ENCODE measurements at places on chromosomes 6 and 20. TPM values are rescaled to one million over a fixed set of nuclear protein-coding genes. Genes with fewer than 3 reads are reported as not detected.

DNA sequence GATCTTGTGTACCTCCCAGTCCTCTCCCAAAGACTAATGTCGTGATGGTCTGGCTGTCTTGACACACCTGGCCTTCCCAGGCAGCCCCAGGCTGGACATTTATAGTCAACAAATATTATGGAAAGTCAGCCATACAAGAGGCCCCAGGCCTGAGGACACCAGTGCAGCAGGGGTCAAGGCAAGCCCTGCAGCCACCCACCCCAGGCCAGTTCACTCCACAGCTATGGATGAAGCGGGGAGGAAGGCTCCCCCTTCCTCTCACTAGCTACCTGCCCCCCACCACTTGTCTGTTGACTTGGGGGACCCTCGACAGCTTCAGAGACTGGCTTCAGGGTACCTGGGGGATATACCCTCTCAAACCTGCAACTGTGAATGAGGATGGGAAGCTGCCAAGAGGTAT, 132.1 kb downstream of the MRPL14 start:
- DNase-seq: no peak

DNA sequence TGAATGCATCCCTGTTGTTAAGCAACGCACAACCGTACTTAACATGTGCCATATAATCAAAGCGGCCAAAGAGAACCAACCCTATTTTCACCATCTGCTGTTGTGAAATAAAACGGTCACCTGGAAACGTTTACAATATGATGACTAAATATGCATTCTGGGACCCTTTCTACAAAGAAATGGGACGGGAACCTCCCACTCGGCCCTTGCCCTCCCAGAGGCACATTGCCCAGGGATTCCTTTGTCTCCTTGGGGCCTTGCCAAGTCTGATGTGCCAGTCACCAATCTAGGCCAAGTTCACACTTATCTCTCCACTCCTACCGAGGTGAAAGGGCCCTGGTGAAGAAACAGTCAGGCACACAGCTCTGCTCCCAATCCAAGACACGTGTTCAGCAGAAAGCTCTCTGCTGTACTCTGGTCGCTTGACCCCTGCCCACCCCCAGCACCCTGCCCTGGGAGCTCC, 427.4 kb upstream of the JARID2 start:
- DNase-seq: no peak

DNA sequence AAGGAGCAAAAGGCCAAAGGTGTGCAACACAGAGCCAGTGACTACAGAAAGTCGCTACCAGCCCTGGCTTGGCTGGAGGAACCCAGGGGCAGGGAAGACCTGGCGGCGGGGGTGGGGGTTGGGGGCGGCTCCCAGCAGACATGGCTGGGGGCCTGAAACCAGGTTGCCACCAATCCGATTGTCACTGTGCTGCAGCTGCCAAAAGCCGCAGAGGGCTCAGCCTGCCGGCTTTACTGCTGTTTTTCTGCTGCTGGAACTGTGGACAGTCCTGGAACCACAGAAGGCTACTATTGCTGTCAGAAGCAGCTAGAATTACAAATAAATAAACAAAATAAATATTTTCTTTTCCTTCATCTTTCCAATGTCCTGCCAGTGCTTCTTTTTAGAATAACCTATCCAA, 25.7 kb upstream of the OGFRL1 start:
- DNase-seq: no peak

- peak; percentile 61 for DNase-seq
These were observed 278 bp downstream of the UST start for GRCh38 chr6:148747145-148747470.

DNA sequence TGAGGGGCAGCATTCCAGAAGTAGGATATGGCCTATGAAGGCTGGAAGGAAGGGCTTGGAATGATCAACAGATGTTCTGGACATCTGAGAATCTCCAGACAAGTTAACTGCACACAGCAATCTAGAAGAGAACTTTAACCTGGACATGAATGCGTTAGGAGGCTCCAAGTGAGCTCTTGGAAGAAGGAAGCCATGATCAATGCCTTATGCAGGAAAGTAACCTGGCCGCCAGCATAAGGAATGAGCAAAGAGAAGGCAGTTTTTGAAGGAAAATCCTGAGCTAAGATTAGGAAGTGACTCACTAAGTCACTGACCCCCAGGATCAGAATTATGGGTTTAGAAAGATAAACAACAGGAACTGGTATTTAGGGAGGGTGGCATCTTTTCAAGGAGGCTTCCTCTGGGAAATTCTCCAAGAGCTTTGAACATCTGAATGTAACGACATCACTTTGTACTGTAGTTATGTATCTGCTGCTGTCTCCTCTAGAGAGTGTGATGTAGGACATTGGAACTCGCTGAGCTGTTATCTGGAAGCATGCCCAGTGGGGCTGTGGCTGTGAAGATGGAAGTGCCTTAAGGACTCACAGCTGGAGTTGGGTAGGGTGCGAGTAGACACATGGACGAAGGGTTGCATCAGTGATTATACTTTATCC, 236.8 kb downstream of the PACRG start:
- DNase-seq: peak; percentile 59

GRCh38 chr6:134521116-134521501, 203.2 kb upstream of the SGK1 start:
- DNase-seq: no peak

DNA sequence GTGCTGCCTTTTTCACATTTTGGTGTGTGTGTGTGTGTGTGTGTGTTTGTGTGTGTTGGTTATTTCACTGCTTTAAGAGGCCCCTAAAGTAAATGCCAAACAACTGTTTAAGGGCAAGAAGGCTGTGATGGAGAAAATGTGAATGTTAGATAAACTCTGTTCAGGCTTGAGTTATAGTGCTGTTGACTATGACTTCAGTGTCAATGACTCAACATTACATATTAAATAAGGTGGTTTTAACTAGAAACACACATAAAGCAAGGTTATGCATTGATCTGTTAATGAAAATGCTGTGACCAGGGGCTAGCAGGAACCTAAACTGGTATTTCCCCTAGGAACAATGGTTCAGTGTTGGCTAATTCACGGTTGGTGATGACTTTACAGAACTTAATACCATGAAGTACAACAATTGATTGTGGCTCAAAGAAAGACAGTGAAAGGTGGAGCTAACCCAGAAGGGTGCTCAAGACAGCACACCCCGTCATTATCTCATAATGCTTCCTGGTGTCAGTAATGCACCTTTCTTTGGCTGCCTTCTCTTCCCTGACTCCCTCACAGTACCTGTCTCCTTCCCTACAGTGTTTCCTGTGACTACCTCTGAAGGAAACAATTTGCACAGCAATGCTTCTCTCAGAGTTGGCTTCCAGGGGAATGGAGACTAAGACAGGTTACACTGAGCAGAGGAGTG, 116.1 kb downstream of the RIN2 start:
- no peak for DNase-seq

DNA sequence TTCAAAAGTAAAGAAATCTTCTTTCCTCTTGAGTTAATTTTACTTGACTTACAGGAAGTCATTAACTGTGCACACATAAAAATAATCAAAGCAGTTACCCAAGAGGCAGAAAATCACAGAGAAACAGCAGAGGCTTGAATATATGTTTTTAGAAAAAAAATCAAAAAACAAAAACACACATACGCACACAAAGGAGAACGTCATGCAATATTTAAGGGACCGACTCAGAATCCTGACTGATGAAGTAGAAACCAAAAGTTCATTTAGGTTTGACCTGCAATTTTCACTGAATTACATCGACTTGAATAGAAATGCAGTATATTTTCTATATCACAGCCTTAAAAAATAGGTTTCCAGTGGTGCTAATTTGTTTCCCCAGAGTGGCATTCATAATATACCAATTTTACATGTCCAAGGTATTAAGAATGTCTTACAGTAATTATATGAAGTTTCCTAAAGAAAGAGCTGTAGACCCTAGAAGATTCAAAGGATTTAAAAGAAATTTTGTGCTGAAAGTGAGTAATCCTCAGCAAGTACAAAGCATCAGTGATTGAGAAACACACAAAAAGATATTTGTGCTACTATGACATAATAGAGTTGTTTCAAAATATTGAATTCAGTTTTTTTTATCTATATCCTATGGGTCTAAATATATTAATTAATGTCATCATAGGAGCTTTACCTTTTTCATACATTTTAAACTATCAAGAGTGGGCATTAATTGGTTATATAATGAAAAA, 358.5 kb upstream of the RUNX2 start:
- DNase-seq: no peak

- peak; percentile 69 for DNase-seq
These were observed 13.8 kb downstream of the CCN5 start for GRCh38 chr20:44728801-44729443.

GRCh38 chr6:74946961-74947360, 258.9 kb downstream of the COL12A1 start:
- no peak for DNase-seq

DNA sequence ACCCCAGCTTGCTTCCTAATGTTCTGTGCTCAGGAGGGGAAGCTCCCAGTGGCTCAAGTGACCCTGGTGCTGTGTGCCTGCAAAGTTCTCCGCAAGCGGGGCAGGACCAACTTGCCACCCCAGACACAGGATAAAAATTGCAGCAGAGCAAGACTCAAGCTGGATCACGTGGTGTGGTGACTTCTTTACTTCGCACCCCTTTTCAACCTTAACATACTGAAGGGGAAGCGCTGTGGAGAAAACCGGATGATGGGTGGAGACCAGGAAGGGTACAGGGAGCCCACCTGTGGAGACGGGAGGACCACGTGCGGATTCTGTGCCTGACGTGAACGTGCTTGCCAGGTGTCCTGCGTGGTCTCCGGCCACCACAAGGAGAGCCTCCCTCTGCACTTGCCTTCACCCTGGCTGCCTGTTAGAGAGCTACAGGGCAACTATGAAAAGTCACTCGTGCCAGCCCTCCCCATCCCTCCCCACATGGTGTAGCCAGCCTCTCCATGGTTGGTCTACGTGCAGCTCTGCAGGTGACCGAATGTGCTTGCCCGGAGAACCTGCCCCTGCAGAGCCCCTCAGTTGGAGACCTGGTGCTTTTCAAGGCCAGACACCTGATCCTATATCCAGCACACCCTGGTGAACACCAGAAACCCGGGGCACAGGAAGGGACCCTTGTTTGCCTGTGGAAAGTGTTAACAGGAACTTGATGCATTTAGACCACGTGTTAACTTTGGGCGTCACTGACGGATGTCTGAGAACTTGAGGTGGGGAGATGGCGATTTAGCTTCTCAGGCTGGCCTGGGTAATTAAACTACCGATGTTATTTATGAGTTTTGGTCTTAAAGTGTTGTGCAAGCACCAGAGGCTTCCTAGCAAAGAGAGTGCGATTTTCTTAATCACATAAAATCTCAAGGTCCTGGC, 23.9 kb upstream of the DACT2 start:
- DNase-seq: no peak

DNA sequence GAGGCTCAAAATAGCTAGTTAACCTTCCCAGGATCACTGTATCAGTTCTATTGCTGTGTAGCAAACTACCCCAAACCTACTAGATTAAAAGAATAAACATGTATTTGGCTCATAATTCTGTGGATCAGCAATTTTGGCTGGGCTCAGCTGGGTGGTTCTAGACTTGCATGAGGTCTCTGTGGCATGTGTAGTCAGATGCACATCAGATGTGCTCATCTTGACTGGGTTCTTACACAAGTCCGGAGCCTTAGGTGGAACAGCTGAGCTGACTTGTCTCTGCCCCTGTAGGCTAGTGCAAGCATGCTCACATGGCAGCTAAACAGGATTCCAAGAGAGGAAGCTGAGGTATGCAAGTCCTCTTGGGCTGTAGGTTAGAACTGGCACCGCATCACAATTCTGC, 173.2 kb upstream of the PRND start:
- DNase-seq: no peak

DNA sequence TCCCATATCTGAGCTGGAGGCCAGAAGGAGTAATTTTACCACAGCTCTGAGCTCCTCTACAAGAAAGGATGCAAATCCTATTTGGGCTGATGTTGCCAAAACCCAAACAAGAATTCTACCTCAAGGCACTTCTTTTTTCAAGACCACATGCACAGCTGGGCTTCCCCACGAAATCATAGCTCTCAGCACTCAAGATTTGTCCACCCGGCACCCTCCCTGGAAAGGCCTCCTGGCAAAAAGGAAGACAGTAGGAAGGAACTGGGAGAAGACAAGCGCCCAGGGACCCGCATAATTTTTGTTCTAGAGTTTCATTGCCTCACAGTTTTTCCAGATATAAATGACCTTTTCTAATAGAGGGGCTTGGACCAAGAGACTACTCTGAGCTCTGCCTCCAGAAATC, 90.5 kb downstream of the BANF2 start:
- DNase-seq: no peak

DNA sequence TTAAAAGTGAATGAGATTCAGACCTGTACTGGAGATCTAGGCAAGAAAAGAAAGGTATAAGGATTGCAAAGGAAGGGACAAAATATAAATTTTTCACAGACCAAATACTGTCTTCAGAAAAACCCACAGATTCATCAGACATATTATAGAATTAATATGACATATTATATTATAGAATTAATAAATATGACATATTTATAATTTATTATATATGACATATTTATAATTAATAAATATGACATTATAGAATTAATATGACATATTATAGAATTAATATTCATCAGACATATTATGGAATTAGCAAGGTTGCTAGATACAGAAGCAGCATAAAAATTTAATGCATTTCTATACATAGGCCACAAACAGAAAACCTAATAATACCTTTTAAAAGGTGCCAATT, 44.7 kb upstream of the GNRH2 start:
- DNase-seq: no peak

RIPOR2 gene
- total RNA-seq: 2.8 TPM

FAM184A gene
- 1.0 TPM for total RNA-seq

TFAP2D gene
- not detected for total RNA-seq

DPPA5 gene
- total RNA-seq: not detected

HSPA12B gene
- total RNA-seq: 13.9 TPM

SLC13A3 gene
- total RNA-seq: 0.13 TPM

SNAI1 gene
- 1.6 TPM for total RNA-seq

DDX43 gene
- not detected for total RNA-seq

CTCFL gene
- not detected for total RNA-seq

All from heart left ventricle (tissue), 16 donors.